ENCODE measurements at places on chromosomes 2 and 18.

DNA sequence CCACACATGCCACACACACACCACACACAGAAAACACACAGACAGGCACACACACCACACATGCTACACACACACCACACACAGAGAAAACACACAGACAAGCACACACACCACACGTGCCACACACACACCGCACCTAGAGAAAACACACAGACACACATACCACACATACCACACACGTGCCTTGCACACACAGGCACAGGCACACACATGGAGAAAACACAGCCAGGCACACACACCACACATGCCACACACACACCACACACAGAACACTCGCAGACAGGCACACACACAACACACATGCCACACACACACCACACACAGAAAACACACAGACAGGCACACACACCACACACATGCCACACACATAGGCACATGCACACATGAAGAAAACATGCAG is 242.1 kb upstream of the MYT1L start:
- DNase-seq = no peak

- DNase-seq = no peak
Observed at GRCh38 chr2:216649574-216649973, 16.4 kb downstream of the IGFBP2 start.

GRCh38 chr18:8367217-8367988 is 241.8 kb upstream of the RAB12 start:
- no peak for DNase-seq

DNA sequence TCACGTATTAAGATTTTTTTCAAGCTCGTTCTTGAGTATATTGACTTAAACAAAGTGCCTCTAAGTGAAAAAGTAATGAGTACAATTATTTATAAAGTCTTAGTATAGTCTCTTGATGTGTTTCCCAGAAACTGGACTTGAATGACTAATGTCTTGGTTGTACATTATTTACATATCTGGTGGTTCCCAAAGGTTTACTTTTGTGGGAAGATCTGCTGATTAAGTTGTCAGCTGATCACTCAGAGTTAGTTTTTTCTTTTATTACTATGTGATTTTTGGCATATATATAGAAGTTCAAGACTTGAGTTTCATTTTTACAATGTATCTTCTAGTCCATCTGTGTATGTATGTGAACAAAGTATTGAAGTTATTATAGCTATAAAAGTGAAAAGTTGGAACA is 29.5 kb downstream of the RNF144A start:
- DNase-seq = no peak

DNA sequence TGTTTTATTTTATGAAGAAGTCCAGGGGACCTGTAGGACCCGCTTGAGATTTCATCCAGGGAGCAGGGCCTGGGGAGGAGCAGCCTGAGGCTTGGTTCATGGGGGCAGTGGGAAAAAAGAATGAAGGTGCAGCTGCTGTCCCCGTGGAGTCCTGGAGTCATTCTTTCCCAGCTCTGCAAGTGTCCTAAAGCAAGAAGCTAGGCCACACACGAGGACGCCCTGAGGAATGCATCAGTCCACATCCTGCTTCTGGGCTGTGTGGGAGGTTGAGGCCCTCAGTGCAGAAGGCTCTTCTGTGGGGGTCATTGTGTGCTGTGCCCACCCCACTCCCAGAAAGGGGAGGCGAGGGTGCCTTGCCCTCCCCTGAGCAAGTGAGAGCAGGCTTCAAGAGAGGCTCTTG is 179.9 kb upstream of the HS6ST1 start:
- DNase-seq = no peak

- DNase-seq = no peak
Observed at GRCh38 chr2:208466920-208467298, 60.3 kb downstream of the PTH2R start.

DNA sequence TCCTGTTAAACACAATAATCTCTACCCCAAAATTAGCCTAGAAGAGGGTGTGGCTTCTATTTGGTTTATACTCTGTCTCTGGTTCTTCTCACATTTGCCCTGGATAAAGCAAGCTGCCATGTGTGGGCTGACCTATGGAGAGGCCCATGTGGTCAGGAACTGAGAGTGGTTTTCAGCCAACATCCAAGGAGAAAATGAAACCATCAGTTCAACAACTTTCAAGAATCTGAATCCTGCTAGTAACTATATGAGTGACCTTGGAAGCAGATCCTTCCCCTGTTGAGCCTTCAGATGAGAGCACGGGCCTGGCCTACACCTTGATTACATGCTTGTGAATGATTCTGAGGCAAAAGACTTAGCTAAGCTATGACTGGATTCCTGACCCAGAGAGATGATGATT is 11.5 kb upstream of the TRIB2 start:
- no peak for DNase-seq

DNA sequence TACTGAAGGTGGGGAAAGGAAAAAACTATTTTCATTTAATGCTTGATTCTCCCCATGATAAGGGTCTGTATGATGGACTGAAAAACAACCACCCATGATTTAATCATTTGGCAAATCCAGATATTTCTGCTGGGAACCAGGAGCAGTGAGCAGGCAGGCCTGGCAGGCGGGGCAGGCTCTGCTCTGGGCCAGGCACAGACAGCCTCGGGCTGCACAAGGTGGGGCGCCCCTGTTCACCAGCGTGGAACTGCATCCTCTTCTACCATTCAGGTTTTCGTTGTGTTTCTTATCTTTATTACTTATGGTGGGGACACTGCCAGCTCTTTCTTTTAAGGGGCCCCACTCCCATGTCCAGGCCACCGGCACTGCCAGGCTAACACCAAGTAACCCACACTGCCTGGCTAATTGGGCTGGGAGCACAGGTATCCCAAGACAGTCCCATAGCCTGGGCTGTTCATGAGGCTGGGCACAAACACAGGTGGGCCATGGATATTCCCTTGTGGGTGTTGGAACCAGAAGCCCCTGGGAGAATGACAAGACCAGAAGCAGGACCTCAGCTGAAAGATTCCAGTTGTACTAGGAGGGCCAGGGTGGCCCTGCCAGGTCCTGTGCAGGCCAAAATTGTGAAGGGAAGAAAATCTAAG is 57.1 kb upstream of the RALBP1 start:
- no peak for DNase-seq

DNA sequence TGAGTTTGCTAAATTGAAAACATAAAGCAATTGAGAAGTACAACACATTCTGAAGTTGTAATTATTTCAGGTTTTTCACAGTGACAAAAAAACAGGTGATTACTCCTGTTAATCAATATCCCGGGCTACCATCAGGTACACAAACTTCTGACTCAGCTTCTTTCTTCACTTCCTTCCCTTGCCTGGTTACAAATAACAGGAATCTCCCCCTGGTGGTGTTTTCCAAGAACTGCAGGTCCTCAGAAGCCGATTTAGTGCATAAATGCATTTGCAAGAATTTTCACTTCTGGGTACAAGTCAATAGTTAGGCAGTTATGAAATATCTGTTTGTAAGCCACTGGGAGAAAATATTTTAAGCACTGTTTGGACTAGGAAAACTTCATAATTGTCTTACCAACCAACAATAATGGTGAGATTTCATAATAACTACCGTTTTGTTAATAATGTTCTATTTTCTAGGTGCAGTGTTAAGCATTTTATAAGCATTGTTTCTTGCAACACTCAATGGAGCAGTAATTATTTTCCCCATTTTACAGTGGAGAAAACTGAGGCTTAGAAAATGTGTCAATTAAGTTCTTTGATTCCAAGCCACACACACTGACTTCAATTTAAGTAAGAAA is 12.4 kb upstream of the GMCL1 start:
- no peak for DNase-seq

GRCh38 chr18:48222118-48222517 is 187.1 kb downstream of the ZBTB7C start:
- no peak for DNase-seq

DNA sequence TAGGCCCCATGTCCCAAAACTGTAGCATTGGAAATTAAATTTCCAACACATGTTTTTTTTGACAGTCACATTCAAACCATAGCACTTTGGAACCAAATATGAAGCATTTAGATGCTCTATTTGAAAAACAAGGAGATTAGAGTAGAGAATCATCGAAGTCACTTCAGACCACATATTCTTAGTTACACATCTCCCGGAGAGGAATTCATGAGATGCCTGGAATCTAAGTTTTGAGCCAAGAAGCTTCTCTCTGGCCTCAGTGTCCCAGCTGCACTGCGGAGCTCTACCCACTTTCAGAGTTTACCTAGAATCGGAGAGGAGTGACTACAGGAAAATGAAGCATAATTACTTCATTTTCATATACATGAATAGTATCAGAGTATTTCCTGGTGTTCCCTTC is 385.9 kb downstream of the TNS1 start:
- no peak for DNase-seq

DNA sequence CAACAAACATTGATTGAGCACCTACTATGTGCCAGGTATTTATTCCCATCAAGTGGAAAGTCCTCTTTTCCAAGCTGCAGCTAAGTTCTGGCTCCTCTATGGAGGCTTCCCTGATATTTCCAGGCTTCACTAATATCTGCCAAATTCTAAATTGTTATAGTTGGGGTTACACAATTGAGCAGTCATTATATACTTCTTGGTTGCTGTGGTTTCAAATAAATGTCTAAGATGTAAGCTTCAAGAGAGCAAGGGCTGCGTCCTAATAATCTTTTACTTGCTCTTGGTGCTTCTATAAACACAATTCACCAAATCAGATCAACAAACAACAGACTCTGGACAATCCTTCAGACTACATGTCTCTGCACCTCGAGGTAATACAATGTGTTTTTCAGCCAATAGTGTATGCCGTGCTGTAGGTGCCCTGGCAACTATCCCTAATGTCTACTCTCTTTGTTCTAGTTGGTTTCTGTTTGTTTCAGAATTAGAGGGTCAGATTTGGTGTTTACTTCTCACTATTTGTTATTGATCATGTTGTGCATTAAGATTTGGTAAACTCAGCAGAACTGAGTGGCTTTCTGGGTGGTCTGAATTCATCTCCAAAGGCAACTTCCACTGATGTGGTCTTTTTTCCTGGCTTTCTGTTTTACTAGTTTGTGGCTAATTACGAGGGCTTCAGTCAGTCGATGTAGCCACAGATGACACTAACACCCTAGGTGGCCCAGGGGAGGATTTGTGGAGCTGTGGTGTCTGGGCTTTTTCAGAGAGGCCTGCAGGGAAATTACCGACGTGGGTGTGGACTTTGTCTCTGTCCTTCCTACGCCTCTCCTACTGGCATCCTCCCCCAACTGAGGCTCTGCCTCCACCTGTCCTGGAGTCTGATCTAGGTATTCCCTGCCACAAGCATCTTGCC is 50.4 kb downstream of the CDCA7 start:
- DNase-seq = no peak

- DNase-seq = no peak
Observed at GRCh38 chr2:161355983-161356382, 47.8 kb downstream of the PSMD14 start.

GRCh38 chr2:29755829-29756228 is 165.6 kb downstream of the ALK start:
- DNase-seq = no peak

DNA sequence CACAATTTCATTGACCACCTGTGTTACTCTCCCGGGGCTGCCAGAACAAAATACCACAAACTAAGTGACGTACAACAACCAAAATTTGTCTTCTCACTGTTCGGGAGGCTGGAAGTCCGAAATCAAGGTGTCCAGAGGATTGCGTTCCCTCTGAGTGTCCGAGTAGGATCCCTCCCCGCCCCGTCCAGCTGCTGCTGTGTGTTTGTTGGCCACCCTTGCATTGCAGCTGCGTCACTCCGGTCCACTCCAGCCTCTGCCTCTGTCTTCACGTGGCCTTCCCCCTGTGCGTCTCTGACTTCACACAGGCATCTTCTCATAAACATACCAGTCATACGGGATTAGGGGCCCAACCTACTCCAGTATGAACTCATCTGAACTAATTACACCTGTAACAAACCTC is 251.8 kb upstream of the SMIM21 start:
- no peak for DNase-seq

DNA sequence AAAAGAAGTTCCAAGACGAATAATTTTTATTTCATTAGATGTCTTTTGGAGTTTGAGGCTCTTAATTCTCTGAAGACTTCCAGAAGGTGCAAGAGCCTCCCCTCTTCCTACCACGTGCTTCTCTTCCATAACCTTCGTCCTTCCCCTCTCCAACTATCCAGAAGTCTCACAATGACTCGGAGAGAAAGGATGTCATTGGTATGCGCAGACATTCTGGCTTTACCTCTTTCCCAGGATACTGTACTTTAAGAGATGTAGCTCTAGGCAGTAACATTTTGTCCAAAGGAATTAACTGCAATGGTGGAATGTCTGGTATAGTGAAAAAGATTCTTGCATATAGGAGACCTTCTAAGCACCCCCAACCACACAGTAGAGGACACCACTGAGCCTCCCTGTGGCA is 249.0 kb upstream of the OSR1 start:
- no peak for DNase-seq

DNA sequence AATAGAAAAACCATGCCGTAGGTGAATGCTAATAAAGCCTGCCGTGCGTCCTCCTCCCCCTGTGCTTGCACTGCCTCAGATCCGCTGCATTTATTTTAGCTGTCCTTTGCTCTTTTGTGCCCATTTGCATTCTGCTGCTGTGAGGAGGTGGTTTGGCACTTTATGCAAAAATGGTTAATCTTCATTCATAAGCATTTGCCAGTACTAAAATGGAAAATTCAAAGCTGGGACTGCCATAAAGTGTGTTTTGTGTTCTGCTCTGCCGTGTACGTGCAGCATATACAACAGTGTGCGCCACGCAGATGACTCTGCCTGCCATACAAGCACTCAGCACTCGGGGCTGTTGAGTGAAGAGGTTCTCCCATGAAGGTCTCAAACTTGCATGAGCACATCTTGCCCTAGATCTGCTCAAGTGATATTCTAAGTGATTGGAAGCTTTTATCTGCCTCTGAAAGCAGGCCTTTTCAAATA is 73.6 kb downstream of the SPATS2L start:
- no peak for DNase-seq
